ENCODE measurements at places on chromosomes 3 and 15. TPM values are rescaled to one million over a fixed set of nuclear protein-coding genes. Genes with fewer than 3 reads are reported as not detected.

Gene ITGA11
- 37.3 TPM for total RNA-seq

Gene NRG4
- total RNA-seq, result not detected

Gene RTP1
- total RNA-seq, result not detected

Gene TXNRD3
- 15.9 TPM for total RNA-seq

Gene LRRC3B
- total RNA-seq, result 1.3 TPM

Gene ARHGEF26
- 16.2 TPM for total RNA-seq

Gene HRG
- not detected for total RNA-seq

Gene PLSCR5
- total RNA-seq, result not detected

Gene GNB4
- total RNA-seq, result 110 TPM

Gene RBPMS2
- 4.9 TPM for total RNA-seq

Gene NEK11
- total RNA-seq, result 25.2 TPM

Gene USP50
- 2.0 TPM for total RNA-seq

Gene ONECUT1
- total RNA-seq, result not detected
